ENCODE measurements at places on chromosomes 7 and 10.

- no peak for DNase-seq
These were observed 203.2 kb upstream of the SEMA3E start for GRCh38 chr7:83852136-83852535.

GRCh38 chr10:46235705-46236545 is 50.9 kb upstream of the ANTXRL start:
- DNase-seq = no peak

DNA sequence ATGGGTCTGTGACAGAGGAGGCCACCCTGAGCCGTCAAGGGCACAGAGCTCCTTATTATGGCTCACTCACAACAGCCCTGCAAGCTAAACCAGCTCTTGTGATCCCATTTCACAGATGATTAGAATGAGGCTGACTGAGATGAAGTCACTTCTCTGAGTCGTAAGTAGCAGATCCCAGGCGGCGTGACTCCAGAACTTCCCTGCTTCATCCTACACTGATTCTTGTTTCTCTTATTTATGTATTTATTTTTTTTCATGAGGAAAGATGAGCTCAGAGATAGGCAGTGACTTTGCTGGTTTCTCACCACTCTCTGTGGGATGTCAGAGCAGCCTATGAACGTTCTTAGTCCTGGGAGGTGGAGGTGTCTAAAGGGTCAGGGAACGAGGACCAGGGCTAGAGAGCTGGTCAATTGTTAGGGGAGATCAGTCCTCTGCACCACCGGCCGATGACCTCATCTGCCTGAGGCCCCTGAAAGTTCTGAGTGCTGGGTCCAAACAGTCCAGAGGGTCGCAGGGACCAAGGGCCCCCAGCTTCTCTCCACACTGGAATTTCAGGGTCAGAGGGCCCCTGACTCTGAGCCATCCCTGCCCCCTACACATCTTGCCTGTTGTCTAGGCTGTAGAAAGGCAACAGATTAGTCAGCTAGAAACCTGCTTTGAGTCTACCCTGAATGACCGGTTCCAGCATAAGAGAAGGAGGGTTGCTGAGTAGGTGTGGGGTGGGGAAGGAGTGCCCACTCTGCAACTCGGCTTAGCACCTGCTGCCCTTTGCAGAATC is 17.9 kb downstream of the CLRN3 start:
- no peak for DNase-seq

- DNase-seq = no peak
These were observed 528.9 kb downstream of the MAGI2 start for GRCh38 chr7:78924581-78924980.
